Cerebellar nuclear complex (tissue), 1 donor: ENCODE measurements at places on chromosomes 11 and 22.
A peak's percentile ranks its signal among the peaks of the same experiment; 100 is the strongest.

- DNase-seq: no peak
These were observed 260.8 kb downstream of the LARGE1 start for GRCh38 chr22:33659448-33659847.

- DNase-seq: no peak
These were observed 13.2 kb upstream of the SHANK2 start for GRCh38 chr11:71265559-71266092.

DNA sequence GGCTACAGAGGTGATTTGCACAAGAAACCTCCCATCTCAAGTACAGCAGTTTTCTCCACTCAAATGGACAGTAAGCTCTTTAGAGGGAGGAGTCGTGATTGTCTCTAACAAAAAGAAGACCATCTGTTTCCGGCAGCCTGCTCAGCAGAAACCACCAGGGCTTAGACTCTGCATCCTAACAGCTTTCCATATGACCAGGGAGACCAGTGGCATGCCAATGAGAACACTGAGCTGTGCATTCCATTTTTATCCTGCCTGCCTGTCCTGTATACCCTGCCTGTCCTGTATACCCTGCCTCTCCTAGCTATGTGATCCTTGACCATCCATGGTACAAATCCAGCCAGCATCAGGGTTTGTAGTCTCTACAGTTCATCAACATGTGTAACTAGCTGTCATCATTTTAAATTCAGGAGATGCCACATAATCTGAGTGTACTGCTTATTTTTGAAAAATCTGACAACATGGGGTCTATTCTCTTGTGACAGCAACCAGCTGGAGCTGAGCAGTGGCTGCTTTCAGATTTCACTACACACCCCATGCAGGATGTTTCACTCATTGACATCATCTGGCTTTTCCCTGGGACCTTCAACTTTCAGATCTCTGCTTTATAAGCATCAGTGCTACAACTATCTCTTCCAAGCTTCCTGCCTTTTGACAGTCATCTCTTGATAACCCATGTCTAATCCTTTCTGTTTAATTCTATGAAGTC lies 50.5 kb upstream of the POU2AF2 start:
- no peak for DNase-seq

DNA sequence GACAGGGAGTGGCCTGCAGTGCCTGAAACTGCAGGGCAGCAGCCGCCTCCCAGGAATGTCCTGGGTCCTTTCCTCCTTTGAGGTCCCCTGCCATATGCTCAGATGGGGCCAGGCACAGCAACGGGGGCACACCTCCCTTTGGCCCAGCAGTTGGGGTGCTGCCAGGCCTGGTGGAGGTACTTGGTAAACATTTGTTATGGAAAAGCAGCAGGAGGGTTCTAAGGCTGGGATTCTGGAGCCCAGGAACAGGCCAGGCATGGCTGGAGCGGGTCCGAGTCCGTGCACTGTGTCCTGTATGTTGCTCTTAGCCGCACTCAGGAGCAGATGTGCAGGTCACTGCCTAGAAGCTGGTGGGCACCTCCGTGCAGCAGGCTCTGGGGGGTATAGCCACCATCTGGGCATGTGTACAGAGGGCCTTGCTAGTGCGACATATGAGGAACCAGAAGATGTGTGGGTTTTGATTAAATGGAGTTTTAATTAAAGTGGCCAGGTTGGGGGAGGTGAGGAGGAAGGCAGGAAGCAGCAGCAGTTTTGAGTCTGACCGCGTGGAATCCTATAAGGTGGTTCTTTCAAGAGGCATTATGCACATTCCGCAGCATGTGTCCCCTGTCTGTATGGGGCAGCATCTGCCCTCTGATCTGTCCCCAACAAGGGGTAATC lies 1.5 kb downstream of the ADORA2A start:
- no peak for DNase-seq

- DNase-seq: no peak
These were observed 118.1 kb downstream of the HIPK3 start for GRCh38 chr11:33375236-33375635.

DNA sequence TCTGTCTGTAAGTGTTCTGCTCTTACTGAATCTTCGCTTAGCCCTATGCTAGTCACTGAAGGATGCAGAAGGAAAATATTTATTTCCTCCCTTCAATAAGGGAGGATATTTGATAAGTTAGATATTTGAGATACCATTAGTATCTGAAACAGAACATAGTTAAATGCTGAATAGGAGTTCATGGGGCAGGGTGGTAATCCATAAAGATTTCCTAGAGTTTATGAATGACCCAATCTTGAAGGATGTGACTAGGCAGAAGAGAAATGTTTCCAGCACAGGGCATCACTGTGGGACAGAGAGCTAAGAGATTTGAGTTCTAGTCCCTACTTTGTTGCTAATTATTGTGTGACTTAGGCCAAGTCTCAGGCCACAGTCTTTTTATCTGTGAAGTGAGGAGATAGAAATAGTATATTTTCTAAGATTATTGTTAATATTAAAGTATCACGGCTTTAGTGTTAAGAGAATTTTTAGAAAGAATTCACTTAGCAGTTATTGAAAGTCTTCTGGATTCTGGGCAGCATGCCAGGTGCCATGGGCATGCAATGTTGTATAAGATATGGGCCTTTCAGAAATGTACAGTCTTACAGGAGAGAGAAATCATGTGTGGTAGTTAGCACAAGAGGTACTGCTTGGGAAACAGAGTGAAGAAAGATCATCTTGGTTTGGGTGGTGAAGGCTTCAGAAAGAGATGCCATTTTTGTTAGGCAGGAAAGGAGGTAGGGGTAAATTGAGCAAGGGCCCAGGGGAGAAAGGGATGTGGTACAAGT lies 24.0 kb downstream of the SWAP70 start:
- no peak for DNase-seq

- no peak for DNase-seq
These were observed 10.7 kb downstream of the TBRG1 start for GRCh38 chr11:124633355-124633754.

DNA sequence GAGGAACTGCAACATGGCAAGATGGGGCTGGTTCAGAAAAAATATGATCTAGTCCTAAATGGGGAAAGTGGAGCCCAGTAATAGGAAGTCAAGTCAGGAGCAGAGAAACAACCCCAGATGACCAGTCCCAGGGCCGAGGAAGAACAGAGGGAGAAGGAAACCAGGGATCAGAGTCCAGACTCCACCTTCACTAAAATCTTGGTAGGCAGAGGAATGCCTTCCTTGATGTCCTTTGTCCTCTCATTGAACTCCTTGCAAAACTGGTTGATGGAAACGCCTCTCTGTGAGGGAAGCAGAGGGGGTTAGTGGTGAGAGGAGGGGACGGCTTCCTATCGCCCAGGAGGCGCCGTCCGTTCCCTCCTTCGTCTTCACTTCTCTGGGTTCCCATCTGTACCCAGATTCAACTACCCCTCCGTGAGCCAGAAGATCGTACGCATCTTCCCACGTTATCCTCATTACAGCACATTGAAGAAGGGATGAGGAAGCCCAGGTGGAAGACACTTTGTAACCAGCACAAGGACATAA lies 607 bp downstream of the MRPL11 start:
- no peak for DNase-seq

- no peak for DNase-seq
These were observed 1310.3 kb downstream of the BRD1 start for GRCh38 chr22:48517039-48518030.

DNA sequence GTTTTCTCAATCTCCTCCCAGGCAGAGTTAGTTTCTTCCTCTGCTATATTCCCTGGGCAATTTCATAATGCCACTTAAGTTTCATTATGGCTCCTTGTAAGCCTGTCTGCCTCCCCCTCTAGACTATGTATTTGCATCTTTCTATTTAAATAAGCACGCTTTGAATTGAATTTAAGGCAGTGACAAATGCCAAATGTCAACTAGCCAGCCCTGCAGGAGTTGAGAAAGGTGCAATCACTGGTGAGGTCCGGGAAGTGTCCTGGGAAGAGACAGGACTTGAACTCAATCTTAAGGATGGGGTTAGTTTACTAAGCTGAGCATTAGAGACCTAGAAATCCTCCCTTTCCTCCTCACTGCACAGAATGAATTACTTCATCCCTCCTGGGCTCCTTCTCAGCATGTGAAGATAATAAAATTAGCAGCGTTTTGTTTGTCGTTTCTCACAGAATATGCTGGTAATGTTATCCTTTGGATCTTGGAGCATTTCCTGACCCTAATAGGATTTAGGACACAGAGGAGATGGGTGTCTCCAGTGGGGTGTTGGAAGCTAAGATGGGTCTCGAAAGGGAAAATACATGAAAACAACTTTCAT lies 1.6 kb downstream of the TCP11L1 start:
- DNase-seq: no peak

DNA sequence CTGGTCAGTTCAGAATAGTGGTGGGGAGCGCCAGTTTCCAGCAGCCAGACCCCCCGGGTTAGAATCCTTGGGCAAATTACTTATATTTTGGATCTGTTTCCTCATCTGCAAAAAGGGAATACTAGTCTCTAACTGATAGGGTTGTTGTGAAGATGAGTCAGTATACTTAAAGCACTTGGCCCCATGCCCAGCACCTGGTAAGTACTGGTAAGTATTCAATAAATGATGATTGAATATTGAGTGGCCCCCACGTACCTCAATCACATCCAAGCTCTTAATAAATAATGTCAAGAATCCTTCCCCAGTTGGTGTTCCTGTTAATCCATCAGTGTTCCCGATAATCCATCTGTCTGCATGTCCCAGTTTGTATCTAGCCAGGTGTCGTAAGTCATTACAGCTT lies 12.1 kb downstream of the ACP2 start:
- no peak for DNase-seq

- no peak for DNase-seq
These were observed 189.7 kb downstream of the GUCY1A2 start for GRCh38 chr11:106828576-106828975.

- DNase-seq: no peak
These were observed 39.0 kb upstream of the KIRREL3 start for GRCh38 chr11:127039591-127039990.

DNA sequence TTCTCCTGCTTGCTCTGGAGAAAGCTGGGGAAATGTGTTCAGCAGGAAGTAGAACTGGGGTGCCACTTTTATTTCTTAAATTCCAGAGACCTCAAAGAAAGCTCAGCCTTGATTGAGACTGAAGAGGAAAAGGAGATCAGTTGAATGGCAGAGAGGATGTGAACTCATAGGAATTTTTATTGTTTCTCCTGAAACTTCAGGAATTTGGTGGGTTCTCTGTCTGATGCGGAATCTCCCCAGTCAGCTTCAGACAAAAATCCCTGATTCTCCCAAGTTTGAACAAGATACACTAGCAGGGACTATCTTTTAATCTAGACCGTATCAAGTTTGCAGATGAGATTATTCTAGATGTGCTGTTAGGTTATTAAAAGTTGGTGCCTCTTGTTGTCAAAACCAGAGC lies 23.0 kb downstream of the EHF start:
- DNase-seq: no peak

- no peak for DNase-seq
These were observed 23.6 kb downstream of the JRKL start for GRCh38 chr11:96413408-96413807.

DNA sequence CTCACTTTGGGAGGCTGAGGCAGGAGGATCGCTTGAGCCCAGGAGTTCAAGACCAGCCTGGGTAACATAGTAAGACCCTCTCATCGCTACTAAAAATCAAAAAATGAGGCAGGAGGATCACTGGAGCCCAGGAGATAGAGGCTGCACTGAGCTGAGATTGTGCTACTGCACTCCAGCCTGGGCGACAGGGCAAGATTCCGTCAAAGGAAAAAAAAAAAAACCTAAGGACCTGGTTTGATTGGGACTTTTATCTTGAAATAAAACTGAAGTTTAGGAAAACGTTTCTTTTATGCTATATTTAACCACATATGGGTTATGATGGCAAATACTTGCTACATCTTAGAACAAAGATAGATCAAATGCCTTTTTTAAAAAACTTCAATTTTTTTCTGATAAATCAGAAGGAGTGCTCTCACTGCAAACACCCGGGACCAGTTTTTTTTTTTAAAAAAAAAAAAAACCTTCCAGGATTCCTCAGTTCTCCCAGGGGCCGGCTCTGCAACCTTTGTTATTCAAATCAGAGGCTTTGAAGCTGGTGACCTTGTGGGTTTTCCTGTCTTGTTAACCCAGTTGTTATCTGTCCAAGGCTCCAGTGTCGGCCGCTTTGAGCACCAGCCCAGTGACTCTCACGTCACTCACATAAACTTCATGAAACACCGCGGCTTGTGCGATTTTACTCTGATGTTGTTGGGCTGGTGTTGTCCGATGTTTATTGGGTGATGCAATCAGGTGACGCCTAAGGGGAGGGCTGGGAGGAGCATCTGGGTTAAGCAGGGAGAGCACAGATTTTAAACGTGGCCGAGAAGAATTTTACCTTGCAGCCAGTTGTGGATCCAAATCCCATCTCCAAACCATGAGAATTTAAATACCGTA lies 24.7 kb upstream of the SLC22A12 start:
- DNase-seq: peak; percentile 36

GRCh38 chr22:33539202-33539901 lies 380.9 kb downstream of the LARGE1 start:
- DNase-seq: no peak

GRCh38 chr11:19952911-19953310 lies 207.4 kb downstream of the DBX1 start:
- no peak for DNase-seq
